ENCODE measurements at places on chromosomes 11 and 22.
A peak's percentile ranks its signal among the peaks of the same experiment; 100 is the strongest.

GRCh38 chr11:70078095-70078780 lies at the start of gene ANO1:
Gene ANO1 (plus strand): TSS chr11:70078317. CDS start chr11:70078607, 290 bp downstream.
- no peak for DNase-seq

DNA sequence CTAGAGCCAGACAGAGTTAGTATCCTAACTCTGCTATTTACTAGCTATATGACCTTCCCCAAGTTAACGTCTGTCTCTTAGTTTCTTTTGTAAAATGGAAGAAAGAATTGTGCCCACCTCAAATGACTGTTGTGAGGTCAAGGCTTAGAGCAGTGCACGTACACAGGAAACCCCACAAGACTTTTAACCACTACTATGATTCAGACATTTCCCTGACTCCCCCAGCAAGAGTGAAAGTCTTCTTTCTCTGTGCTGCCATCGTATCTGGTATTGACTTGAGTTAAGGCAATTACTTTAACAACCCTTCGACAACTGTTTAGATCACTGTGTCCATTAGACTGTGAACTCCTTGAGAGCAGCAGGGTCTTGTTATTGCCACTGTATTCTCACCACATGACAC lies 2.6 kb upstream of the OR52W1 start:
- DNase-seq, result peak; percentile 27

DNA sequence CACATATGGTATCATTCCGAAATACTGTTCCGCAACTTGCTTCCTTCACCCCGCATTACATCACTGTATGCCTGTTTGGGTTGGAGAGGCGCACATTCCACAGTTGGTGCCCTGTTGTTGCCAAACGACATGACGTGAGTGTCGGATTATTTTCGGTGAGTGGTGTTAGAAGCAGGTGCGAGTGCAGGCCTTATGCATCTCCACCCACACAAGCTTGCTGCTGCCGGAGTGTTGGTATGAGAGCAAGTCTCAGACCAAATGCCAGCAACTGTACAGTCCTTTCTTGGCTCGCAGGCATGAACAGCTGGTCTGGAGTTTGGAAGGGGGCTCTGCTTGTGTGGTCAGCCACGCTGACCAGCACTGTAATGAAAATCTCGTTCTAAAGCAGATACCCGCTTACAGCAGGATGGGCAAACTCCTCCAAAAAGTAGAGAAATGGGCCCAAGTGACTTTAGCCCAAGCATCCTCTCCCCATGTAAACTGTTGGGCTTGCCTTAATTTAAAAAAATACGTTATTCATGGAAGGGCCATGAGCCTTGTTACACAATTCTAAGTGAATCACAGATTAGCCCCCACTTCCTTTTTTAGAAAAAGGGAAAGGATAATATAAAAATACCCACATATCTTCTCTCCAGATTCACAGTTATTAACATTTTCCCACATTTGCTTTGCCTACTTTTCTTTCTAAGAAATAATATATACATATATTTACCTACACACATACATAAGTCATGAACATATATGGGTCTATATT lies 48.7 kb upstream of the OR9Q1 start:
- no peak for DNase-seq

GRCh38 chr11:786235-787083 lies 3.4 kb downstream of the CEND1 start:
- DNase-seq, result no peak

- no peak for DNase-seq
Observed at GRCh38 chr11:111476366-111476765, 35.8 kb downstream of the BTG4 start.

- no peak for DNase-seq
Observed at GRCh38 chr11:62152245-62153086, 28.7 kb downstream of the INCENP start.

- DNase-seq, result no peak
Observed at GRCh38 chr11:126127898-126128297, 65.2 kb upstream of the CDON start.

DNA sequence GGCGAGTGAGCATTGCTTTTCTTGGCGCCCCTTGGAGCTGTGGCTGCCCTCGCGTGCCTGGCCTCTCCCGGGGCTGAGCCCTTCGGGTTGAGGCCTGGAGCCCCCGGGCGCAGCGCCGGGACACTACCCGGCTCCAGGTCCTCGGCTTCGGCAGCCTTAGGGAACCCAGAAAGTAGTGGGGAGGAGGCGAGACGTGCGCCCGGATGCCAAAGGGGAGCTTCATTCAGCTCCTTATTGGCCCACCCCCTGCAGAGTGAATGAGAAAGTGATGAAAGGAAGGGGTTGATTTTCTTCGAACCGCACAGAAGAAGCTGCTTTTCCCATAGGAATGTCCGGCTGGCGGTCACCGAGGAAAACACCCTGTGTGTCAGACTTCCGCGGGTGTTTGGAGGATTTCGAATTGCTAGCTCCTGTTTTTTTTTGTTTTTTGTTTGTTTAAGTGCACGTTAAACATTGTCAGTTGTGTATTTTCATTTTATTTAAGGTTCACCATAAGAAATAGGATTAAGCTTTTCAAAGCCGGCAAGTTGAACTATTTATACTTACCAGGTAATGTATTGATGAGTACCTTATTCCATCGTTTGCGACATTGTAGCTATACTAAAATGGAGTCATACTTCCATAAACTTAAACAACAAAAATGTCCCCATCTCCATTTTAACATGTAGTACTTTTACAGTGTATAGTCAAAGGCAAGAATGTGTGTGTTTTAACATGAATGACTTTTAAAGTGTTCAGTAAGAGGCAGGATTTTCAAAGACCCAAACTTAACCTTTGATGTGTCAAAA lies 841 bp upstream of the EIF4G2 start:
- DNase-seq, result peak; percentile 30

DNA sequence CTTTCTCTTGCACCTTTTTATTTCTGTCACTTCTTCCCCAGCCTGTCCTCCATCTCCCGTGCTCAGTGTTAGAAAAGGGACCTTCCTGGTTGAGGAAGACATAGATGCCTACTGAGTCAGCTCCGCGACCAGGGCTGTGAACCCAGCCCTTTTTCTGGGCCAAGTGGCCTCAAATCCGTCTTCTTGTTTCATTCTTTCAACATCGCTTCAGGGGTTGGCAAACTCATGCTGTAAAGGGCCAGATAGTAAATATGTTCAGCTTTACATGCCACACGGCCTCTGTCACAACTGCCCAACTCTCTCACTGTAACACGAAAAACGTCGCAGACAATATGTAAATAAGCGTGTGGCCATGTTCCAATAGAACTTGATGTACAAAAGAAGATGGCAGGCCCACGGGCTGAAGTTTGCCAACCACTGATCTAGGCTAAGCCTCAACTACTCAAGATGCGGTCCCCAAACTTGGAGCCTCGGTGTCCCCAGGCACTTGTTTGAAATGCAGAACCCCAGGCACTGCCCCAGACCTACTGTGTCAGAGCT lies 338.4 kb downstream of the MN1 start:
- DNase-seq, result no peak

DNA sequence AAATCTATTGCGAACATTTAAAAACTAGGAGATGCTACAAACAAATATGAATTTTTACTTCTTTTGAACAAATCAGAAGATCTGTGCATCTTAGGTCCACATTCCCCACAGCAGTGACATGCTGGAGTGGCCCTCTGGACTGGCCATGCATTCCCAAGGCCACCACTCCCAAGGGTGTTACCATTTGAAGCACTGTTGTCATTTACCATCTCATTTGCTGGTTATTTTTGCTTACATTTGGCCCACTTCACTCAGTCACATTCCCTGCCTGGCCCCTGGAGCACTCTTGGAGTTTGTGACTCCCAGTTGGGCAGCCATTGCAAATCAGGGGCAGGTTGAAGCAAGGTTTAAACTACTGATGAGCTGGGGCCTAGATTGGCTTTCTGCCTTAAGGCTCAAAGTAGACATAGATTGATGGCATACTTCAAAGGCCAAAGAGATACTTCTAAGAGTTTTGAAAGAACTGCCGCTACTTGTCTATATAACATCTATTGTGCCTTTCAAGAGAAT lies 8.5 kb upstream of the ZNRF3 start:
- no peak for DNase-seq
